Stimulated activated CD8-positive, alpha-beta memory T cell treated with anti-CD3 and anti-CD28 coated beads, Interleukin-15, amount 100 ng/mL, for 24 hours (primary cell): ENCODE measurements at places on chromosomes 1 and 21.
A peak's percentile ranks its signal among the peaks of the same experiment; 100 is the strongest.

- no peak for DNase-seq
Observed at GRCh38 chr1:51642739-51643142, 25.8 kb downstream of the OSBPL9 start.

DNA sequence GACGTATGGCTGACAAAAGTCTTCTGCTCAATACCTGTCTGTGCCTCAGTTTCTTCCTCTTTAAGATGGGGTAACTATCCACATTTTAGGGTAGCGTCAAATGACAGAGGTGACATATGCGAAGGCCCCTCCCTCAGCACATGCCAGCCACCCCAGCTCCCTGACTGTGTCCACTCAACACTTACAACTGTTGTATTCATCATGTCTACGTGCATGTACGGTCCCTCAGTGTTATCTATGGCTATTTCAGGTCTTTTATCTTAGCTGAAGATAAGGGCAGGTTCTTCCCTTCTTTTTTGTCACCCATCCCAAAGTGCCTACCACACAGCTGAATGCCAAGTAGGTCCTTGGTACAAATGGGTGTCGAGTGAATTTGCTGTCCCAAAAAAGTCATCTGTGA, 8.3 kb upstream of the C1orf198 start:
- DNase-seq, result no peak

DNA sequence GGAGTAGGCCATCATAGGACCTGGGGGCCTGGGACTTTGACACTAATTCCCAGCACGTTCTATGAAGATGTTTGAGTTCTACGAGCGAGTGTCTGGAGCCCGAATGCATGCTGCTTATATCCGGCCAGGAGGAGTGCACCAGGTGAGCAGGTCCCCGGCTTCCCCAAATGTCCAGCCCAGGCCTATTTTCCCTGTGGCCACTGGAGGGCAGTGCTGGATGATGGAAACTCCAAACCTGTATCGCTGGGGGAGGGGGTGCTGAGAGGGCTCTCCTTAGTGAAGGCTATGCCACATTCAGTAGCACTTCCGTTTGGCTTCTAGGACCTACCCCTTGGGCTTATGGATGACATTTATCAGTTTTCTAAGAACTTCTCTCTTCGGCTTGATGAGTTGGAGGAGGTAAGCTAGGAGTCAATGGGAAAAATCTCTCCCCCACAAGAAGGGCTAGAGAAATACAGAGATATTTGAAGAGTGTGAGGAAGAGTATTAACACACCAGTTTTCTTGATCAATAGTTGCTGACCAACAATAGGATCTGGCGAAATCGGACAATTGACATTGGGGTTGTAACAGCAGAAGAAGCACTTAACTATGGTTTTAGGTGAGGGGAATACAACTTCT, 5.2 kb upstream of the FCER1G start:
- DNase-seq, result no peak

DNA sequence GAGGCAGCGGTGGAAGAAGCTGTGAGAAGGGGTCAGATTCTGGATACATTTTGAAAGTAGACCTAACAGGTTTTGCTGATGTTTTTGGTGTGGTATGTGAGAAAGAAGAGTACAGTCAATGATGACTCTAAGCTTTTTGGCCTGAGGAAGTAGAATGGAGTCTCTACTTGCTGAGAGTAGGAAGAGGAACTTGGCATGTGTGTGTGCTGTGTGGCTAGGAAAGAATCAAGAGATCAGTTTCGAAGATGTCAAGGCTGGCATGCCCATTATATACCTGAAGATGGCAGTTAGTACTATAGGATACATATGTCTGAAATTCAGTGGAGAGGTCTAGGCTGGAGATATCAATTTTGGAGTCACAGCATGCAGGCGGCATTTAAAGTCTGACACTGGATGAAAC, 64.4 kb downstream of the MAB21L3 start:
- DNase-seq, result no peak

DNA sequence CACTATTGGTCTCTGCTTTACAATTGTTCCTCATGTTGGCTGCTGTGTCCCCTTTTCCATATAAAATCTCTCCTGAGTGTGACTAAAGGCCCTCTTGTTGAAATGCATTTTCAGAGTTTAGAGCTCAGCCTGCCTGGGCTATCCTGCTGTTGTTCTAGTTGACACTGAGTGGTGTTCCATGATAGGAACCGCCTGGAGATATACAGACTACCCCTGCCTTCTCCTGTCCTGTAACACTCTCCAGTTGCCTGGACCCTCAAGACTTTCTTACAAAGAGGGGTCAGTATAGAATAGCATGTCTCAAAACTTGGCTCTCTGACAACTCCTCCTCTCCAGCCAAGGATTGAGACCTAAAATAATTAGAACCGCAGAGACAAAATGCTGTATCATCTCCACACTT, 152.0 kb upstream of the POU3F1 start:
- no peak for DNase-seq

DNA sequence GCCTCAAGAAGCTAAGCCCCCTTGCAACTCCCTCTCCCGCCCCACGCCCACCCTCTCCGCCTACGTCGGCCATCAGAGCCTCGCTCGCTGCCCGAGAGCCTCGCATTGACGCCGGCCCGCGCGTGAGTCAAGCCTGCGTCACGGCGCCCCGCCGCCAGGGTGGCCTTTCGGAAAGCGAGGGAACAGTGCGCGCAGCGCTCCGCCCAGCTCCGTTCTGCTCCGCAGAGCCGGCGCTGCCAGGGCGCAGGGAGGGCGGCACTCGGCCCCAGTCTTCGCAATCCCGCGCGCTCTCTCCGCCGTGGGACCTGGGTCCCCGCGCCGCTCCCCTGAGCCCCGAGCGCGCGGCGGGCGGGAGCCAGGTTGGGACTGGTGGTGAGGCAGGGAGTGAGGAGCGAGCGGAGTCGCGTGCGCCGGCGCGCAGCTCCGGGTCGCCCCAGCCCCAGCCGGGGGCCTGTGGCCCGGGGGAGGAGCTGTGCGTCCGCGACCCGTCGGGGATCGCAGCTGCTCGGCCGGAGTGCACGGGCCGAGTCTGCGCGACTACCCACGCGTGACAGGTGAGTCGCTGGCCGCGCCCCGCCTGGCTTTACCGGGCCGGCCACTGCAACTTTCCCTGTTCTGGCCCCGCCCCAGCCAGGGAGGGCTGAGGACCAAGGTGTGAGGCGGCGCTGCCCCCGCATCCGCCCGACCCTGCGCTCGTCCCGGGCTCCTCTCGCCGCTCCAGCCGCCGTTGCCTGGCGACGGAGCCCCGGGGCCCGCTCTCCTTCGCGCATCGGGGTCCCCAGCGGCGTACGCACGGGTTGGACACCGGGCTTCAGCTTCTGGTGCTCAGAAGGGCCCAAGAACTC, at the start of gene SLC6A17:
Gene SLC6A17 (plus strand): TSS at position 165 of the 845 bp plus-strand sequence. CDS start 16,436 bp downstream, outside the sequence.
- DNase-seq, result no peak

DNA sequence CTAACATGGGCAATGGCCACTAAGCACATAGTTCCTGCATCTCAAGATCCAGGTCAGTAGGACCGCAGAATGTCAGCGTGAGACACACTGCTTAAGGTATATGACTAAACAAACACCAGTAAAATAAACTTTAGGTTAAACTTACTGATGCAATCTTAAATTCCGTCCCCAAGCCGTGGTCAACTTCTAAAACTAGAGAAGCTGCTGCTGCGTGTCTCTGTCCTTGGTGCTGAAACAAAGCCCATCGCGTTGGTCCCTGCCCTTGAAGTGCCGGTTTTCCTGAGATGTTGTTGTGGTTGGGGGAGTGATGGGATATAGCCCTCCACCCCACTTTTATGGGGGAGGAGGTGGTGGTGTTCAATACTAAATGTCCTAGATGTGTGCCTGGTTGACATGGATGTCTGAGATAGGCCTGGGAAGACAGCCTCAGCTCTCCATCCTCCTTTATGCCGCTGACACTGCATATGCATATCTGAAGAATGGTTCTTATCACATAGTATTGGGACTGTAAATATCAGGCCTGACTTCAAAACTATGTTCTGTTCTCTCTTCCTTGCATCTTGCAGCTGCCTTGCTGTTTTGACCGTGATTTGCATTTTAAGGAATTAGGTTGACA, 72.0 kb upstream of the KCNA3 start:
- no peak for DNase-seq

DNA sequence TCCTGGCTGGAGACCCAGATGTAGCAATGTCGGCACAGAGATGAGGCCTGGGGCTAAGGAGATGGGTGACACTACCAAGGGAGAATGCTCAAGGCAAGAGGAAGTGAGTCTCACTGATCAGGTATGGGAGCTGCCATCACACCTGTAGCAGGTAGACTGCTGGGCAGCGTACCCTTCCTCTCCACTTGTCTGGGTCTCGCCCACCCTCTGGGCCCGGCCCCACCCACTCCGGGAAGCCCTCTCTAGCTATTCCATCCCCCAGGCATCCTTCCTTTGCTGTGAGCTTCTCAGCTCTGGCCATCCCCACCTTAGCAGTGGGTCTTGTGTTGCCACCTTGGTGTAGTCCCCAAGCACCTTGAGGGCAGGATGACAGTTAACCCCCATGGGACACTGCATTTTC, 87.7 kb upstream of the EDN2 start:
- no peak for DNase-seq

DNA sequence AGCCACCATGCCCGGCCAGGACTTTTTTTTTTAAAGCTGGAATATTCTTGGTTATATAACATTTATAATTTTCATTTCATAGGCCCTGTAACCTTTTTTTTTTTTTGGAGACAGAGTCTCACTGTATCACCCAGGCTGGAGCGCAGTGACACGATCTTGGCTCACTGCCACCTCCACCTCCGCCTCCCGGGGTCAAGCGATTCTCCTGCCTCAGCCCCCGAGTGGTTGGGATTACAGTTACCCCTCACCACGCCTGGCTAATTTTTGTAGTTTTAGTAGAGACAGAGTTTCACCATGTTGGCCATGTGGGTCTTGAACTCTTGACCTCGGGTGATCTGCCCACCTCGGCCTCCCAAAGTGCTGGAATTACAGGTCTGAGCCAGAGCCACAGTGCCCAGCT, 12.6 kb downstream of the ZYG11B start:
- no peak for DNase-seq

DNA sequence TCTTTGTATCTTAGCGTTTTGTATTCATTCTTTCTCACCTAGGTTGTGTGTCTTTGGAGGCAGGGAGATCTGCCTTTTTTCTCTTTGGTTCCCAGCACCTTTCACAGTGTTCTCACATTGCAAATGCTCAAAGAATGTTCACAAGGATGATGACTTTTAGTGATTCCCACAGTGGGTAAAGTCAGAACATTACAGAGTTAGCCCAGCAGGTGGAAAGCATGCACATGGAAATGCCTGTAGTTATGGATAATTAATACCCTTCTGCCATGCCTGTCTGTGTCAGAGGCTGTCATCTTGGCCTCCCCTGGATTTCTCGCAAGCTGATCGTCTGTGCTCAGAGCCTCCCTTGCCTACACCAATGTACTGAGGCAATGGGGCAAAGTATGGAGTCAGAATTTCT, 458.9 kb downstream of the LMO4 start:
- DNase-seq, result no peak

DNA sequence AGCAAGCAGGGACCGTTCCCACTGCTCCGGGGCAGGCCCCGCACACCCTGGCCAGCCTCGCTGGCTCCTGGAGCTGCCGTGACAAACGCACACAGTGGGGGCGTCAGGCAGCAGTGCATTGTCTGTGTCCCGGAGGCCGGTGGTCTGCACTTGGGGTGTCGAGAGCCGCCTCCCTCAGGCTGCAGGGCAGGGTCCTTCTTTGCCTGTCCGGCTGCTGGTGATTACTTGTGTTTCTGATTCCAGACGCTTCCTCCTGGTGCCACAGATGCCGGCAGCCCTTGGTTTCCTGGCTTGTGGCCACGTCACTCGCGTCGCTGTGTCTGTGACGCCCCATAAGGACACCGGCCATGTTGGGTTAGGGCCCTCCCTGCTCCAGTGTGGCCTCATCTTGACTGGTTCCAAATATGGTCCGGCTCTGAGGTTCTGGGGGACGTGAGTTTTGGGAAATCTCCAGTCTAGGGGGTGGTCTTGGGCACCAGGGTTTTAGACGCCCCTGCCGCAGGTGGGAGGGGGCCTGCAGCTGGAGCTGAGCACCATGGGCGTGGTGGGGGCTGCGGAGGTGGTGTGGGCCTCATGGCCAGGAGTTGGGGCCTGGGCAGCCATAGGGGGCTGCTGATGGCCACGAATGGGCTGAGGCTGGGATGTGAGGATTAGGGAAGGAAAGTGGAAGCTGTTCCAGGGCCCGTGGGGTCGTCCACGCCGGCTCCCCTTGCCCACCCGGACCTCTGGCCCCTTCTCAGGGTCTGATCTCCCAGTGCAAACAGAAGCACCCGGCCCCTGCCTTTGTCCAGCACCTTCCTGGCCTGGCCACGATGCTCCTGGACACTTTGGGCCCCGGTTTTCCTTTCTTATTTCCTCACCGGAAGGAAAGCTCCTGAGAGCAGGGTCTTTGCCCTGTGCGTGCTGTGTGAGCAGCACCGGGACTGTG, 41.0 kb downstream of the SLX9 start:
- DNase-seq, result no peak

DNA sequence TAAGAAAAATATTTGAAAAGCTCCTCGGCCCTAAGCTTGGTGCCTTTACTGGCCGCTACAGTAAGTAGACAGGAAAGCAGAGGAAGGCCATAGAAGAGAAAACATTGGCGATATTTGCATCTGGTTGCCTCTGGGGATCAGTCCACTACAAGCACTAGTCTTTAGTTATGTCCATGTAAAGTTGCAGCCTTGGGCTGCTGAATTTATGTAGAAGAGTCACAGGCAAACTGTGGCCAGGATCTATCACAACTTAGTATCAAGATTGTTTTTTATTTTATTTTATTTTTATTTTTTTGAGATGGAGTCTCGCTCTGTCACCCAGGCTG, 228.7 kb upstream of the CAMK1G start:
- DNase-seq, result no peak

GRCh38 chr1:51899022-51899421, 20.5 kb upstream of the NRDC start:
- no peak for DNase-seq

- DNase-seq, result peak; percentile 13
Observed at GRCh38 chr1:33137800-33138199, 44.0 kb downstream of the TRIM62 start.

DNA sequence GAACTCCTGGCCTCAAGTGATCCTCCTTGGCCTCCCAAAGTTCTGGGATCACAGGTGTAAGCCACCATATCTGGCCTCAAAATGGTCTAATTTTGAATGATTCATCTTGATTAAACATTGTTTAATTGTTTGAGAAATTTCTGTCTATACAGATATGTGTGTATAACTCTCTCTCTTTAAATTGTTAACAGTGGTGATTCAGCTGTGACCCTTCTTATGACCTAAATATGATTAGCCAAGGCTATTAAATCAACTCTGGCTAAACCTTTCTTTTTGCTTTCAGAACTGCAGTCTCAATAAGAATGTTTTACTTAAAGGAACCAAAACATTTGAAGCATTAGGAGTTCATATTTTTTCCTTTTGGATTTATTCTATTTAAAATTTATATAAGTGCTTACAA, 19.2 kb upstream of the B3GALT5 start:
- no peak for DNase-seq

DNA sequence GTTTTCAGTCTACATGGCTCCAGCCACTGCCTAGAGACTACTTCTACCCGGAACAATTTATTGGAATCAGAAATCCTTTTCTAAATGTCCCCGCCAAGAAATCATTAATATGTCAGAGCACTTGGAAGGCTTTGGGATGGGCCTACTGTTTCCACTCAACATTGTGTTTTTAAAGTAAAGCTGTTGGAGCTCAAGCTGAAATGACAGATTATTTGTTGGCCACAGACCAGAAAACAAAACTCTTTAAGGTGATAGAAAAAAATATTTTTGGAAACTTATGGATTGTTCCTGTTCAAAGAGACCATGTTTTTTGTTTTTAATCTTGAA, 496 bp downstream of the VPS45 start:
- no peak for DNase-seq
